ENCODE measurements at places on chromosomes 3 and 15.

DNA sequence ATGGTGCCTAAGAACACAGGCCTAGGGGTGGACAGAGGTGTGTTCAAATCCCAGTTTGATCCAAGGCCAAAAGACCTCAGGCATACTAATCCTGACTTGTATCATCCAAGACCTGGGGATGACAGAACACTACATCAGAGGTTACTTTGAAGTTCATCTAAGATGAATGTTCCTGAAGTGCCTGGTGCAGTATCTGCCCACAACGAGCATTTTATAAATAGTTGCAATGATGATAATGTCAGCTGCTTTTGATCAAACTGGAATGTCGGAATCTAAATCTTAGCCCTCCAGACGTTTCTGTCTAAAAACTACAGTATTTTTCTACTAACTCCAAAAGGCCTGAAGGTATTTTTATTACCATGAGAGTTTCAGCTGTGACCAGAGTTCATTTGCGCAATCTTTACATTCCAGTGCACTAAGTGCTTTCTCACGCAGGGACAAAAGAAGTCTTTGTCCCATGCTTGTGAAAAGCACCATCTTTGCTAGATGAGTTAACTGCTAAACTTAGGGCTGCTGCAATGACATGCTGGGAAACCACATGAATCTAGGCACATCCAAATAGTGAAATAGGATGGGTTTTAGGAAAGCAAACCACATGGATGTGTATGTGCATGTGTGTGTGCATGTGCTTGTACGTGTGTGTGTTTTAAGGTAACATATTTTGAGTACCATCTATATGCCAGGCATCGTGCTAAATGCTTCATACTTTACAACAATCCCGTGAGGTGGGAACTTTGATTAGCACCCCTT lies 18.1 kb downstream of the ANXA2 start:
- DNase-seq: peak; percentile 93

- DNase-seq: peak; percentile 40
Measured at GRCh38 chr15:100033140-100033857, 300.1 kb upstream of the LYSMD4 start.

DNA sequence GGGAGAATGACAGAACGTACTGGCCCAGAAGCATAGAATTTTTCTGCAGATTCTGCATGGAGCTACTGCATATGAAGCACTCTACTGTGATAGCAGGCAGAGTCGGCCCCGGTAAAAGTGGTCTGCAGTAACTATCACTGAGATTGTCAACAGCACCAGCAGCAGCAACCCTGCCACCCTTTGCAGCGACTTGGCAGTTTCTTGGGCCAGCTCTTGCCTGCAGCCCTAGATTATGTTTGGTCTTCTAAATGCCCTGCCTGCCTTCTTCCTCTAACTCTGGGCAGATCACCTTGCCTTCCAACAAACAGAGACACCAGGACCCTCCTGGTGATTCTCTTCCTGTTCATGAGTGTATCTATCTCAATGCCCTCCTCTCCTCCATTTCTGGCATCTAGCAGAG lies 129.1 kb upstream of the ABHD17C start:
- DNase-seq: no peak

DNA sequence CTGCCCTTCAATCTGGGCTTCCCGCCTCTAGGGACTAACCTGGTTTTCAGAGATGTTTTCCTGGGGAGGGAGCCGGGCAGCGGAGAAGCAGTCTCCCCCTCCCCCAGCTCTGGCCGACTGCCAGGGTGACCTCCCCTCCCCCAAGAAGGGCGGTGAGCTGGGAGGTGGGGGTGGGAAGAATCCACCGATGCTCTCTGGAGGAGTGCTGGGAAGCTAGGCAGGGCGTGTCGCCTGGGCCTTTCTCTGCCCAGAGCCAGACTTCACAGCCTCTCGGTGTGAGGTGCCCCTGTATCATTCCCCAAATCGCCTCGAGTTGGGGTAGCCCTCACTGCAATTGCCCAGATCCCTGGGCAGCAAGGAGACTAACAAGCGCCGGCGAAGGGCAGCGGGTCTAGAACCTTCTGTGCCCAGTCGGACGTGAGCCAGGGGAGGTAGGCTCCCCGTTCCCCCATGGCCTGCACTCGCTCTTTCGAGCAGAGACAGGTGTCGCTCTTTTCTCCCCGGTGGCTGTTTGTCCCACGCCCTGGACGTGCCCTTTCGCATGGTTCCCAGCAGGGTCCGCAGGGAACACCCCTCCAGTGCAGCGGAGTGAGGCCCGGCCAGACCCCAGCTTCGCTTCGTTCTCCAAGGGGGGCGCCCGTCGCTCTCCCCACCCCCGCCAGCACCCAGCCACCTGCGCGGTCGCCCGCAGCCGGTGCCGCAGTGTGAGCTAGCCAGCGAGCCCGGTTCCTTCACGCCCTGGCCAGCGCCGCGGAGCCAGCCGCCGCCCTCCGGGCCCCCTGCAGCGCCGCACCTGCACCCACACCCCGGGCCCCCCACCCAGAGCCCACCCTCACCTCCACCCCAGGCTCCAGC lies 1.1 kb downstream of the RAB6B start:
- no peak for DNase-seq

GRCh38 chr3:114445233-114445632 lies 151.4 kb downstream of the TIGIT start:
- DNase-seq: no peak

DNA sequence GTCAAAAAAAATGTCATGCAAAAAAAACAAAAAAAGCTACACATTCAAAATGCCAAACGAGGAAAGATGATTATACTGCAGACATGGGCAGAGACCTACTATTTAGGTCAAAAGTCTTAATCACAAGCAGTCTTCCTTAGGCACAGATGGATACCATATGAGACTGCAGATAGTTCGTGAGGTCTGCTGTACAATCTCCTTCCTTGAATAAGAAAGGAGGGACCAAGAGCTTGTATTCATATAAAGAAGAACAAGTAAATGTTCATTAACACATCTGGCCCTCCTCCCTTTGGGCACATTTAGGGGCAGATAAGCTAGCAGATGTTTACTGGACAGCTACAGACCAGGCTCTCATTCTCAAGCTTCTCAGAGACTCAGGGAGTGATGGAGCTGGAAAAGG lies 45.3 kb downstream of the ANXA2 start:
- DNase-seq: peak; percentile 4

DNA sequence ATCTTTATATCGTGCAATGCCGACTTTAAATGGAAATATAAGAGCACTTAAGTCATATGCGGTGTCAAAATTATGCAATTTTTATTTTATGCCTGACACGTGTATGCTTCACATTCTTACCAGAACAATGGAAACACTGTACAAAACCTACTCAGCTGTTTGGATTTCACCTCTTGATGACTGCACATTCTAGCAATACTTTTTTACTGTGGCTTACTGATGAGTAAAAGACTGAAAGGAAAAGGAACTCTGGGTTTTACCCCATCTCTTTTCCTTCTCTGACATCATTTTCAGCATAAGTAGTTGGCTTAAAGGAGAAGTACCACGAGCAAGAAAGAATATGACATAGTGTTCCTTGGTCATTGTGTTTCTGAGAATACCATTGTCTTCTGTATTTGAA lies 142.8 kb downstream of the POLR2M start:
- no peak for DNase-seq

DNA sequence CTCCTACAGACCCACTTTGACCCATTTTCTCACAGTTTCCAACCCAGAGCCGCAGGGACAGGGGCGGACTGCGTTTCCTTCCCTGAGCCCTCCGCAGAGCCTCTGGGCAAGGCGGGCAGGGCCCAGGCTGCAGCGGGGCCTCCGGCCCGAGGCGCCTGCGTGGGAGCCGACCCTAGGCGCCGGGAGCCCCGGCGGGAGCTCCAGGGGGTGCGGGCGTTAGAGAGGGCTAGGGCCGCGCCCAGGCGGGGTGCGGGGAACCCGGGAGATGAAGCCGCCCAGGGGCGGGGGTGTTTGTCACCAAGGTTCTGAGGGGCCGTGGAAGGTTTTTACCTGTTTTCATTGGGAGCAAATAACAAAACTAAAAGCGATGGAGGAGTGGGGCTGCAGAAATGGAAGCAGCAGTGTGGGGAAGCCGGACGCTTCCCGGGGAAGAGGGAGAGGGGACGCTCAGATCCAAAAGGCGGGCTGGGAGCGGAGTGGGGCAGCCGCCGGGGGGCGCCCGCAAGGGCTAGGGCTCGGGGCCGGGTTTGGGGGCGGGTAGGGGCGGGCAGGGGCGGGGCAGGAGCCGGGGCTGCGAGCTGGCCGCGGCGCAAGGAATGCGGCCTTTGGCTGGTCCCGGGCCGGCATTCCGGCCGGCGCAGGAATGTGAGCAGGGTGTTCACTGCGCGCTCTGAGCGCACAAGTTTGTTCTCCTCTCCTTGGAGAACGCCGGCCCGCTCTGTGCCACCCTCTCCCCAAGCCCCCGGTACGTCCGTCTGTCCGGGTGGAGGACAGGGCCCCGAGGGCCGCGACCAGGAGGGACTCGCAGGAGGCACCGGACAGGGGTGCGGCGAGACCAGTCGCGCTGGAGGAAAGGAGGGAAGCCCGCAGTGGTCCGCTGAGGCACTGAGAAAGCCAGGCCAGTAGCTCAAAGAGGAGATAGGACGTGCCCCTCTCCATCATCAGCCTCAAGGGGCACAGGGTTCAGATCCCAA lies 61.1 kb downstream of the AMOTL2 start:
- DNase-seq: peak; percentile 77

DNA sequence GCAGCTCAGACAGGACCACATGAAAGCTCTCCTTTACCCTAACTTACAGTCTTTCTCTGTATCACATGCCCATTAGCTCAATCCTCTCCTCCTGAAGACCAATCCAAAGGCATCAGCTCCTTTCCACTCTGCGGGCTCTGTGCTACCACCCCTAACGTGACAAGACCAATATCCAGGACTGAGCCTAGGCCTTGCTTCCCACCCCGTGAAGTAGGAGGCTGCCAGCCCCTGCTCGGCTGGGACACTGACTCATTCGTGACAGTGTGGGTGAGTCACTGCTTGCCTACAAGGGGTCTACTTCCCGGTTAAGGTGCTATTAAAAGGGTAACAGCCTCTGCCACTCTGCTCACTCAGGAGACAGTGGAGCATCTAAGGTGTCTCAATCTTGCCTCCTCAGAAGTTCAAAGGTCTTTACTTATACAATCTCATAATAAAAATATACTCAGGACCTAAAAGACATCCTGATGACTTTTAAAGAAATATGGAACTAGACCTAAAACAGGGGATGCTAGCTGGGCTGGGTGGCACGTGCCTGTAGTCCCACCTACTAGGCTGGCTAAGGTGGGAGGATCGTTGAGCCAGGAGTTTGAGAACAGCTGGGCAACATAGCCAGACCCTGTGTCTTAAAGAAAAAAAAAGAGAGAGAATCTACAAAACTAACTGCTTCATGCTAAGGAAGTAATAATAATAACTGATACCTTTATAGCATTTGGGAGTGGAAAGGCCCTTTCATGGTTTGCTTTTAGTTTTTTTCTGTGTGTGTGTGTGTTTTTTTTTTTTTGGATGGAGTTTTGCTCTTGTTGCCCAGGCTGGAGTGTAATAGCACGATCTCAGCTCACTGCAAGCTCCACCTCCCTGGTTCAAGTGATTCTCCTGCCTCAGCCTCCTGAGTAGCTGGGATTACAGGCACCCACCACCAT lies 55.0 kb downstream of the TMEM44 start:
- peak; percentile 93 for DNase-seq

DNA sequence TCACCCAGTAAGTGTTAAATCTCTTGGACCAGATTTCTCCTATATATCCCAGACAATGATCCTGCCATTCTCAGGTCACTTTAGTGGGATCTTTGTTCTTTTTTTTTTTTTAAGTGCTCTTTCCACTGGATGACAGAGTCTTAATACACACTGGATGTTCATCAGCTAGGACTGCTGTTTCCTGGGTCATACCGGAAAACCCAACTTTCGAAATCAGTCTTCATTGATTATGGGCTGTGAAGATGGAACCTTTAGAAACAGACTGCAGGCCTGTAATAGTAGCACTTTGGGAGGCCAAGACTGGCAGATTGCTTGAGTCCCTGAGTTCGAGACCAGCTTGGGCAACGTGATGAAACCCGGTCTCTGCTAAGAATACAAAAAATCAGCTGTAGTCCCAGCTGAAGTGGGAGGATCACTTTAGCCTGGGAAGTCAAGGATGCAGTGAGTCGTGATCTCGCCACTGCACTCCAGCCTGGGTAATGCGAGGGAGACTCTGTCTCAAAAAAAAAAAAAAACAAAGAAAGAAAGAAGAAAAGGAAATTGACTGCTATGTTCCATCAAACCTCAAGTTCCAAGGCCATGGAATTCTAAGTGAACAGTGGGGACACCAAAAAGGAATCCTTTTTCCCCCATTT lies 2.3 kb downstream of the EOGT start:
- no peak for DNase-seq

GRCh38 chr3:32791833-32792232 lies 26.0 kb upstream of the TRIM71 start:
- DNase-seq: no peak

DNA sequence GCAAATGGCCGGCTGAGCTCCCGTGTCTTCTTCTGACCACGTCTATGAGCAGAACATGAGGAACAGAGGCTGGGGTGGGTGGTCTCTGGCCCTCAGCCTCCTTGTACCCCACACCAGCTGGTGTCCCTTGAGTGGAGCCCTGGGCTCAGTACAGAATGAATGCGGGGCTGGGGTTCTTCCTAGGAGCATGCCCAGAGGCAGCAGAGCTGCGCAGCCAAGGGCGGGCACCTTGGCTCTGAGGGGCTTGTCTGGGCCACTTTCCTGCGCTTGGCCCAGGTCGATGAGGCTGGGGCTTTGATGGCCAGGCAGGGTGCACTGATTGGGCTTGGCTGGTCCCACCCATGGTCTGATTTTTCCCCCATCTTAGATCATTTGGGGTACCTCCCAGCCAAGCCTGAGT lies 6.4 kb downstream of the SCN5A start:
- no peak for DNase-seq

GRCh38 chr3:64213962-64214379 lies 11.3 kb downstream of the PRICKLE2 start:
- DNase-seq: peak; percentile 87

- DNase-seq: no peak
Measured at GRCh38 chr15:38021259-38021658, 86.8 kb downstream of the TMCO5A start.

- DNase-seq: peak; percentile 69
Measured at GRCh38 chr15:60660290-60661051, 181.5 kb upstream of the ICE2 start.

GRCh38 chr3:146085678-146086077 lies 75.3 kb downstream of the PLOD2 start:
- no peak for DNase-seq

DNA sequence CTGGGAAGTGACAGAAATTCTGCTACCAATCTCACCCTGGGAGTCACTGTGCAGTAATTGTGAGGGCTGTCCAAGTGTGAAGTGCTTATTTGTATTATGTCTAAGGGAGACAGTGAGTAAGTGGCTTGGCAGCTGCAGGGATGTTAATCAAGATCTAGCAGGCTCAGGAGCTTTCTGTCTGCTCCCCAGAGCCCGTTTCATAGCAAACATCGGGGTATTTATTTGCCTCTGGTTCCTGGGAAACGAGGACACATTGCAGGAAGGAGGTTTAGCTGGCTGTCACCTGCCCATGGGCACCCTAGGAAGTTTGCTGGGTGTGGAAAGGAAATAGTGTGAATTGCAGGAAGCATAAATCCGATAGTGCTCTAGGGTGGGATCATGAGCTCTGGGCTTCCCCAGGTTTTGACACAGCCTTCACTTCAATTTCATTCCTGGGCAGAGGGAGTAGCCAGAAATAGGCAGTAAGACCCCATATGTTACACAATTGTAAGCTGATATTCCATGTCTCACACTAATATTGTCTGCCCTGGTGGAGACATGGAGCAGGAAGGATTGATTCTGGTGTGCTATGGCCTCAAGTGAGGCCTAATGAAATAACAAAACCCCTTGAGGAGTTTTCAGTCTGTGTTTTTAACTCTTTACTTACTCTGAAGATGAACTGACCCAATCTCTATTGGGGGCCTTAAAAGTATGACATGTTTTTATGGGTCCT lies 74.1 kb upstream of the MITF start:
- peak; percentile 42 for DNase-seq

All from astrocyte of the spinal cord (primary cell).